ENCODE measurements at places on chromosomes 7 and 10.

DNA sequence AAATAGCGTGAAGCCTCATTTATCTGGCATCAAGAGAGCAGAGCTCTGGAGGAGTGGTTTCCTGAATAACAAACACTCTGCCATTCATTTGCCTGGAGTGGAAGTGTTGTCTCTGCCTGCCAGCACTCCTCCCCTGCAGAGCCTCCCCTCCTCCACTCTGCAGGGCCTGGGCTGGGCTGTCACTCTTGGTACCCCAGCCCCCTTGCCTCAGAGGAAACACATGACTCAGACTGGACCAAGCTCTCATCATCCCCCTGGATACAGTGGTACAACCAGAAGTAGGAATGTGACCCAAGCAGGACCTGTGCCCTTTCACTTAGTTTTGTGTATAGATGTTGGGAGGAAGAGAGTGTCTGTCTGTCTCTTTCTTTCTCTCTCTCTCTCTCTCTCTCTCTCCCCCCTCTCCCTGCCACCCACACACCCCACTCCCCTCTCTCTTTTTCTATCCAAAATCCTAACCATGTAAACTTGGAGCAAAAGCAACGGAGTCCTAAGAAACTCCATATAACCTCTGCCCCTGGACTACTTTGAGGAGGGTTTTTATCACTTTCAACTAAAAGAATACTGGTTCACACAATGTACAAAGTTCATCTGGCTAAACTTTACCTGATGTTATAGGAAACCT is 43.9 kb downstream of the DOCK4 start:
- DNase-seq = no peak

GRCh38 chr7:50679218-50680007 is 103.3 kb downstream of the GRB10 start:
- DNase-seq = no peak

- no peak for DNase-seq
Measured at GRCh38 chr10:8418631-8419030, 364.1 kb downstream of the GATA3 start.

DNA sequence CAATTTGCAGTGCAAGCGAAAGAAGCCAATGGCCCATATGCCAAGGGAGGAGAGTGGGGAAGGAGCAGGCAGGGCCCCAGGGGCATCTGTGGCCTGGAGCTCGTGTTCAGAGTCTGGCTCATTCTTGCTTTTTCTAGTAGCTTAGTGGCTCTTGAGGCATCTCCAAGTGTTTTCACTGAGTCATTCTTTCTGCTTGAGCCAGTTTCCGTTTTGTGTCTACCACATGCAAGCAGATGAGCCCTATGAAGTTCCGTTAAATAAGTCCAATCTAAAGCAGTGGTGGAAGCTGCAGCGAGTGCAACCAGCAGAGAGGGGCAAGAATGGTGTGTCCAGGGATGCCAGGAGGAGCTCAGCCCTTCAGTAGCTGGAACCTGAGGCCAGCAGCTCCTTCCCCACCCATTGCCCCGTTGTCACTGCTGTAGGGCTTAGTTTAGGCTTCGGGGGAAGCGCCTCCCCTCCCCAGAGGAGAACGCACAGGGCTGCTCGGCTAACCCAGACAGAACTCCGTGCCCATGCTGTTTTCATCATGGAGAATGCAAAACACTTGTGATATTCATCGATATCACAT is 57.4 kb upstream of the EBF3 start:
- DNase-seq = no peak

DNA sequence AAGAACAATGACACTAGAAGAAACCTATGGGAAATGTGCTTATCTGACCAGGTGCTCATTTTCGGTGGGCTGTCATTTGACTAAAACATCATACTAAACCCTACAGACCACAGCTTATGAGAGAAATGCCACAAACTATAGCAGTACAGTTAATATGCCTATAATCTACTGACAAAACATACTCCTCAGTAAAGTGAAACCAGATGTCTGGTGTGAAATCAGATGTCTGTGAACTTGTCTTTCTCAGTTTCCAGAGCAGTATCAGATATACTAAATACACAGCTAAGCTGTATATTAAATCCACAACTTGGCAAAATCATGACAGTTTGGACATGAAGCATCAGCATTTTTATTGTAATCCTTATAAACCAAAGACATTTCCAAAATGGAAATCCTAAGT is 3.3 kb downstream of the IMMP2L start:
- DNase-seq = no peak

DNA sequence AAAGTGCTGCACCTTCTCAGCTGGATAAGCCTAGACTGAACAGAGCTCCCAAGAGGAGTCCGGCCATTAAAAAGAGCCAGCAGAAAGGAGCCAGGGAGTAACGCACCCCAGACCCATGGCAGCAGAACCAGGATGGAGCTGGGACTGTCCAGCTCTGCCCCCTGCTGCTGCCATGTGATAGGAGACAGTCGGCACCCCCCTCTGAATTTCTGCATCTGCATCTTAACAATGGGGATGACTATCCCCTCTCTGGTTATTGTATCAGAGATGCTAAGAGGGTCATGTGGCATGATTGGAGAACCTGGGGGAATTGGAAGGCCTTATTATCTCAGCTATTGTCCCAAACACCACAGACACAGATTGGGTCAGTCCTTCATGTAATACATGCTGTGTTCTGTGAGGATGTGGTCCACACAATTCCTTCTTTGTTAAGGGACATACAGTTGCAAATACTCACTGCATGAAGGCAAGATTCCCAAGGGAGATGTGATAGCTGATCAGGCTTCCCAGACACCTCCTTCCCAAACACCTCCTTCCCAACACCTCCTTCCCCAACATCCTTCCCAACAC is 29.3 kb downstream of the PLEKHS1 start:
- DNase-seq = no peak

DNA sequence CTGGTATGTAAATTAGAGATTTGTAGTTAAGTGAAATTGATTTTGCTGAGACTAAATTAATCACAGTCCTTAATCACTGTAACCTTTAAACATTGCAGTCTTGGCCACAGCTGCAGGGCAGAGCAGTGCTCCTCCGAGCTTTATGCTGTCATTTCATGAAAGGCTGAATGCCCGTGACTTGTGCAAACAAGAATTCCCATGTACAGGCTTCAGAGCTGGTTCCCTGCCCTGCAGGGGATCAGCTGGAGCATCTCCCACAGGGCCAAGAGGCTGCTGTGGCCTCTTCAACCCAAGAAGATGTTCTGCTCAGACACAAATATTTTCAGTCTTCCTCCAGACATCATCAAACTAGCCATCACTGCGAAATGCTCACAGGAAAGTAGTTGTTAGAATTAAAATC is 419.1 kb downstream of the AUTS2 start:
- DNase-seq = no peak

GRCh38 chr7:2870471-2870931 is 26.4 kb upstream of the GNA12 start:
- no peak for DNase-seq

- DNase-seq = no peak
Measured at GRCh38 chr7:33821970-33822369, 83.4 kb upstream of the BMPER start.

DNA sequence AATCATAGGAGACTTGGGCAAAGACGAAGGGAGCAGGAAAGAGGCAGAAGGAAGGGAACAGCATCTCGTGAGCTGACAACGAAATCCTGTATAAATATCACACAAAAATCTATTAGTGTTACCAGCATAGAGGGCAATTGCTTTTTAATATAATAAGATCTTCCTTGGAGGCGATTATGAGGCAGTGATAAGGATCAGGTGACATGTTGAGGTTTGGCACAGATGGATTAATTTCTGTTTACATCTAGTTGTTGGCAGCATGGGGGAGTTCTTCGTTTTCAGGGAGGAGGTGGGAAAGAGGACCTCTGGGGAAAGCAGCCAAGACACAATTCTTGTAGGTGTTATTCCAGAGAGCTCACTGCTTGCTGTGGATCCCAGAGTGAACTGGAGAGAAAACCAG is 163.8 kb downstream of the PLXNA4 start:
- no peak for DNase-seq

DNA sequence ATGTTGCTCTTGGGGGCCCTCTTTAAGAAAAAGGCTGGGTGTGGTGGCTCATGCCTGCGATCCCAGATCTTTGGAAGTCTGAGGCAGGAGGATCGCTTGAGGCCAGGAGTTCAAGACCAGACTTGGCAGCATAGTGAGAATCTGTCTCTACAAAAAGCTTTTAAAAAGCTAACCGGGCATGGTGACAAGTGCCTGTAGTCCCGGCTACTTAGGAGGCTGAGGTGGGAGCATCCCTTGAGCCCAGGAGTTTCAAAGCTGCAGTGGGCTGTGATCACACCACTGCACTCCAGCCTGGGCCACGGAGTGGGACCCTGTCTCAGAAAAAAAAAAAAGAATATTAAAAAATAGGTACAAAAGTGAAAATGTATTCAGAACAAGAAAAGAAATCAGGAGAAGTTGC is 38.1 kb upstream of the SLC39A12 start:
- DNase-seq = no peak

GRCh38 chr7:114173170-114173890 is 241.3 kb upstream of the FOXP2 start:
- no peak for DNase-seq

- DNase-seq = no peak
Measured at GRCh38 chr7:15007507-15007906, 105.0 kb upstream of the DGKB start.

- DNase-seq = no peak
Measured at GRCh38 chr7:28983396-28984190, 25.5 kb upstream of the TRIL start.

DNA sequence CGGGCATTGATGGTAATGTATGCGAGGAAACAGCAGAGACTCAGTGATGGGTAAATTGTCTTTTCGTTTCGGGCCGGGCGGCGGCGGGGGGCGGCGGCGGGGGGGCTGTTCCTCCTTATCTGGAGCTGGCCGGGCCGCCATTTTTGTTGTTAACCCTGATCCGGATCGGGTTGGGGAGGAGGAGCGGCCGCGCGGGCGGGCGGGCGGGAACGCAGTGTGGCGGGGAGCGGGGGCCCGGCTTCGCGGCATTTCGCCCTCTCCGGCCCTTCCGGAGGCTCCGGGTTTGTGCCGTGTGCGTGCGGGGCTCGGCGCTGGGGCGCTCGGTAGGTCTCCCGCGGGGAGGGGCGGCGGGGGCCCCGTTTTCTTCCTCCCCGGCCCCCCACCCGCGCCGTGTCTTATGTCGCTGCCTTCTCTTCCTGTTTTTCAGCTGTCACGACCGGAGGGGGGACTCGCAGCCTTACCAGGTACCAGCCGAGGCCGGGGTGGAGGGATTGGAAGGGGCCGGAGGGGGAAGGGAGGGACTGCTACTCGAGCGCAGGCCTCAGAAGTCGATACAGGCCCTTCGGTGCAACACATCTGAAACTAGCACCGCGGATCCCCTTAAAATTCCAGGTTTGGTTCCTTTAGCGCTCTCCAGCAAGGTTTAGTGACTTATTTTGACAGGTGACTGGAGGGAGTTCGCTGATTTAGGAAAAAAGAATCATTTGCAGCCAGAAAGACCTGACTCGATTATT is 820 bp downstream of the WAC start:
- peak; percentile 74 for DNase-seq

- no peak for DNase-seq
Measured at GRCh38 chr10:13483073-13483472, 45.7 kb downstream of the BEND7 start.

DNA sequence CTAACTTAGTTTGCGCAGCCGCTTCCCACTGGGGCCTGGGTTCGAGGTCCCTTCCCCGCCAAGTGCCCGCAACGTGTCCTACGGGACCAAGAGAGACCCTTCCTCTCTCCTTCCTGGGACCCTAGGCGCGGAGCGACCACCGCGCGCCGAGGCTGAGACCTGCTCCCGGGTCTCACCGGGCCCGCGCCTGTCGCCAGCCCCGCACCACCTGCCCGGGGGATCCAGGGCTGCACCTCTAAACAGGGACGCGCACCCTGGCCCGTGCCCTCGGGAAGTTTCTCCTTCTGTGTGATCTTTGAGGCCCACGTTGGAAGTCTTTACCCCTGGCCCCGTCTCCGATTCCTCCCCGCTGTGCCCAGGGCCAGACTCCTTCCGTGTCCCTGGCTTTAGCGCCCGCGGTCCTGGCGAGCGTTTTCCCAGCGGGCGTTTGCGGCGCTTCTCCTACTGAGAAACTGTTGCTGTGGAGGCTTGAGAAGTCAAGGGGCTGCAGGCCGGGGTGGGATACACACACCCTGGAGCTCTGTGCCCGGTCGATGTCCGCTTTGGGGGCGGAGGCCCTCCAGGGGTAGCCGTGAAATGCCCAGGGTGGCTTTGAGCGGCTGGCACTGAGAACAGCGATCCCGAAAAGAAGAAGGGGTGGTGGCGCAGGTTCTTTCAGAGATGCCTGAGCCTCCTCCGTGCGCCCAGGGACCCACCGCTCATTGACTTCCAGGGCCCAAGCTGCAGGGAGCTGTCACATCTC is 575 bp downstream of the PLPP4 start:
- no peak for DNase-seq

- no peak for DNase-seq
Measured at GRCh38 chr7:73812996-73813395, 17.8 kb upstream of the CLDN4 start.

DNA sequence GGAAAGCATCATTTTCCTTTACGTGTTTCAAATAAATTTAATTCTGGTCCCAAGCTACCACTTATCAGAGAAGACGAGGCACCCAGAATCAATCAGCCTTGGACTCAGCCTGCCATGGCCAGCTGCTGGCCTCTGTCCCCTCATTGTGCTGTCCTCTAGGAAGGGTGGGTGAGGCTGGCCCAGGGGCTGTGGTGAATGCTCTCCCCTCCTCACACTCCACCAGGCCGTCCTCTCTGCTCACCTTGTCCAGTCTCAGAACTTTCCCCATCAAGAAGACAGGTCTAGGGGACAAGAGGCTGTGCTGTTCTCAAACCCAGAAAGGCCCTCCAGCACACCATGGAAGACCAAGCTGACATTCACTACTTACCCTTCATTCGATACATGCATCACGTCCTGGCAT is 36.4 kb downstream of the CXCL12 start:
- DNase-seq = no peak

DNA sequence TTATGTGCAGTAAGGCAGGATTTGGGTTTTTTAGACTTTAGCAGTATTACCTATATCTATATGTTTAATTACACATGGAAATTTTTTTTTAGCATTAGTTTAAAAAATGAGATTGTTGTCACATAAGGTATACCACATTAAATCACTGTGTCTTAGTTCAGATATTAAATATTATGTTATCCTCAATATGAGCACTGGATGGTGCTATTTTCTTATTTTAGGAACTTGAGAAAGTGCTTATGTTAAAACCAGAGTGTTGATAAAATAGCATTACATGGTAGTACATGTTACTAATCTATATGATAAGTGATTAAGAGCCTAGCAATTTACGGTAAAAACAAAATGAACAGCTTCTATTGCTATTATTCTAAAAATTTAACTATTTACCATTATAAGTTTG is 28.8 kb downstream of the MIOS start:
- peak; percentile 57 for DNase-seq

DNA sequence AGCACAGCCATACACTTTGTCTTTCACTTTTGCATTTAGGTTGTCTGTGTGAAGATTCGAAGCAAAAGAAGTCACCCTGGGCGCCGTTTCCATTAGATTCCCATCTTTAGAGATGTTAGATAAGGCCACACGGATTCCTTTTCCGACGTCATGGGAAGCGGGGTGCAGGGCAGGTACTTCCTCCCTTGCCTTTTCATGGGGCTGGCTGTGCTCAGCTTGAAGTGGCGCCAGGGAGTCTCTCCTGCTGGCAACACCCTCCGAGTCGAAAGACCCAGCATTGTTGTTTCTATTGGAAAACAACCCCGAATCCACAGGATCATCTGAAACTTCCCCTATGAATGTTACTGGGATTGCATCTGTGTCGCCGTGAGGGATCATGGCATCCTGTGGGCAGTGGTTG is 246.4 kb upstream of the GRB10 start:
- no peak for DNase-seq
